Activated T-helper 2 cell treated with anti-CD3 and anti-CD28 coated beads, Interferon-gamma antibody, Interleukin-2, Interleukin-4, amounts not matched to agents 10 μg/mL and 5 μg/mL and 100 μg/mL, durations not matched to agents 14 hours and 24 hours and 36 hours (primary cell): ENCODE measurements at places on chromosomes 7 and 10. TPM values are rescaled to one million over a fixed set of nuclear protein-coding genes. Genes with fewer than 3 reads are reported as not detected.

GRCh38 chr7:116569737-116570136 lies 44.9 kb downstream of the CAV1 start:
- DNase-seq = no peak

GRCh38 chr10:64283621-64284020 lies 762.4 kb downstream of the REEP3 start:
- DNase-seq = no peak

DNA sequence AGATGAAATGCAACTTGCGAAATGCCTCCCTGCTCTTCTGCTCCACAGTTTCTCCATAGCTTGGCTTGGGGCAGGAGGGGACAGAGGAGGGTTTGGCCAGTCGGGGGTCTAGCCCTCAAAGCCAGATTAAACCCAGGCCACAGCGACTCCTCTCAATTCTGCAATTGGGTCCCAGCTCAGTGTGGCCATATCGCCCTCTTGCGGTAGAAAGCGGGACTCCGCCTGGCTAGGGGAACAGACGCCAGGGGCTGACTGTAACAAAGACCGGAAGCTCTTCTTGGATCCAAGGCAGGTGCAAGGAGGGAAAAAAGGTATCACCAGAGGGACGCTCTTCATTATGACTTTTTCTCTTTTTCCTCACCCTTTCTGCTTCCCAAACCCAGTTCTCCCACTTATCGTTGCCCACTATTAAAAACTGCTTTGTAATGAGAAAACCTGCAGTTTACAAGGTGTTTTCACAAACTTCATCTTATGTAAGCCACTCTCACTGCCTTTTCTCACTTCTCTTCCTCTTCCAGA lies 36.6 kb upstream of the TNPO3 start:
- DNase-seq = peak; percentile 79

- no peak for DNase-seq
These were observed 1502.8 kb upstream of the LRRTM3 start for GRCh38 chr10:65423043-65423442.

OR2A12 gene
- not detected in 2 replicates for total RNA-seq

MYL7 gene
- total RNA-seq = not detected in 2 replicates

SPDYE1 gene
- not detected in 2 replicates for total RNA-seq

AFAP1L2 gene
- total RNA-seq = 3.5 and 4.7 TPM in 2 replicates

- no peak for DNase-seq
These were observed 318.7 kb upstream of the LRGUK start for GRCh38 chr7:133808493-133808866.

GRCh38 chr10:99676426-99676825 lies 17.1 kb downstream of the ENTPD7 start:
- DNase-seq = no peak

DNA sequence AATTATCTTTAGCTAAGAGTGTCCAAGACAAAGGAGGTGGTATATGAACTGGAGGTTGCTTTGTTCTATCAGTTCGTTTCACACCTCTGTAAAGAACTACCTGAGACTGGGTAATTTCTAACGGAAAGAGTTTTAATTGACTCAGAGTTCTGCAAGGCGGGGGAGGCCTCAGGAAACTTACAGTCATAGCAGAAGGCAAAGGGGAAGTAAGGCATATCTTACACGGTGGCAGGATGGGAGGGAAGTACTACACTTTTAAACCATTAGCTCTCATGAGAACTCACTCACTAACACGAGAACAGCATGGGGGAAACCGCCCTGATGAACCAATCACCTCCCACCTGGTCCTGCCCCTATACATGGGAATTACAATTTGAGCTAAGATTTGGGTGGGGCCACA lies 1202.3 kb upstream of the LRRTM3 start:
- no peak for DNase-seq

GRCh38 chr7:155889636-155890511 lies 77.6 kb upstream of the SHH start:
- no peak for DNase-seq

DNA sequence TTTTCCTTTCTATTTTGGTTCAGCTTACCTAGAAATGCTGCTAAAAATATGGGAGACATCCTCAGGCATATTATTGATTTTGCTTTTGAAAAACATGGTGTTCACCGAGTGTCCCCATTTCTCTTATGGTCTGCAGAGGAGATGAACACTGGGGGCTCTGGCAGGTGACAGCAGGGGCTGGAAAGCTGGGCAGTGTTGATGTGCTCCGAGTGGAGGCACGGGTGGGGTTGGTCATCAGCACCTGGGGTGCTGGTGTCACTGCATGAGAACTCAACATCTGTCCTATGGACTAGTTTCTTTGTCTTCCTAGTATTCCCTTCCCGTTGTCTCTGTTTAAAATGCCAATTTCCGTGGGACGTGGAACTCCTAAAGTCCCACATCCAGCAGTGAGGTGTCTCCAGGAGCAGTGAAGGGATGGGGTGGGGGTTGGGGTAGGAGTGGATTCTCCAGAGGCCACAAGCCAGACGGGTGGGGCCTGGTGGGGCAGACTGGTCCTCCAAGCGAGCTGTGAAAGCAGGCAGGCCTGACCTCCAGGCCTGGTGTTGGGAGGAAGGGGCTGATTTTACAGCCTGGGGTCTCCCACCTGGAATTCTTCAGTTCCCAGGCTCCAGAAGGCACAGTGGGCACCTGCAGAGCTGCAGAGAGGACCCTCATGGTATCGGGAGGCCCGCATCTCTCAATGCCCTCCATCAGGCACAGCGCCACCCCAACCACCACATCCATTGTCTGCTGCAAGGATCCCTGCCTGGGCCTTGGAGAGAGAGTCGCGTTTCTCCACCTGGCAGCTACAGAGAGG lies 24.4 kb downstream of the ZNF775 start:
- no peak for DNase-seq

KIF11 gene
- total RNA-seq = 41.4 and 44.9 TPM in 2 replicates

PHYH gene
- total RNA-seq = 18.0 and 20.0 TPM in 2 replicates

- DNase-seq = no peak
These were observed 14.6 kb downstream of the SVIL start for GRCh38 chr10:29620112-29620690.

TAS2R41 gene
- total RNA-seq = not detected in 2 replicates

CYP3A7 gene
- not detected in 2 replicates for total RNA-seq

DNA sequence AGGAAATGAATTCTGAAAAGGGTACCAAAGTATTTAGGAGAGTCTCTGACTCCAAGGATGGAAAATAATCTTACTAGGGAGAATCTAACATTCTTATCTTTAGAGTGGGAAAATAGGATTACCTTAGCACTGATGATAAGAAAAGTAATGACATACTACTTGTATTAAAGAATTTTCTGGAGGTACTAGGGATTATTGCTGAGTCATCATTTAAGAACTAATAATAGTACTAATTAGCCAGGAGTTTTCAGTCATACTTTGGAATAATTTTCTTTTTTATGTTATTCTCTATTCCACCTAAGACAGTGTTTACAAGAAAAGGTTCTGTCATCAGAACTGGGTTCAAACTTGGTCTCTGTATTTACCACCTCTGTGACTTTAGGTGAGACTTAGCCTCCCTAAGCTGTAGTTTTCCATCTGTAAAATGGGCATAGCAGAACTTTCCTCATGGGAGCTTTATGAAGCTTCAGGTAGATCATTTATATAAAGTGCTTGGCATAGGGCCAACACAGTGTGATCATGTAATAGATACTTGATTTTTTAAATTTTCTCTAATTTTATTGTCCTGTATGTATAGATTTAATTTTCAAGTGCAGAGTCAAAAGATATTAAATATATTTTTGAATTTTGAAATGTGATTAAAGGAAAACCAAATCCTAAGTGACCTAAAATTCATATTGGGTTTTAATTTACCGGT lies 20.4 kb downstream of the ITGB8 start:
- no peak for DNase-seq

DNA sequence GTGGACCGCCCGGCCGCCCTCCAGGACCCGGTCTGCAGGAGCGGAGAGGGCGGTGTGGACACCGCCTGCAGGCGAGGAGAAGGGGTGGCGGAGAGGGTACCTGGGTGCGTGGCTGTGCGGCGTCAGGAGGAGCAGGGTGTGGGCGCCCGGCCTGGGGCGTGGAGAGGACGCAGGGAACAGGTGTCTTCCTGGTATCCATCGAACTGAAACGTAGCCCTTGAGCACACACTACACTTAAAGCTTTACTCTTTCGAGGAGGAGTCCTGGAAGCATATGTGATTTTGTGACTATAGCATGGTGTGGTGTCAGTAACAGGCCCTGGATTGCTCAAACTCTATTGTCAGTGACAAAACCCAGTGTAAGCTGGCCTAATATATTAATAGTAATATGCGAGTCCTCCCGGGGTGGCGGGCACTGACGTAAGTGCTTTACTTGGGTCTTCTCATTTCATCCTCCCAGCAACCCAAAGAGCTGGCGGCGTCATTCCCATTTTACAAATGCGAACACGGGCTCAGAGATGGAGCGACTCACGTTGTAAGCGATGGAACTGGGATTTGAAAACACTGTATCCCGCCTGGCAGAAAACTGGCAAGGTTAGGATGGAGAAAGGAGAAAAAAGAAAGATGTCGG lies 508 bp upstream of the TECPR1 start:
- no peak for DNase-seq

DNA sequence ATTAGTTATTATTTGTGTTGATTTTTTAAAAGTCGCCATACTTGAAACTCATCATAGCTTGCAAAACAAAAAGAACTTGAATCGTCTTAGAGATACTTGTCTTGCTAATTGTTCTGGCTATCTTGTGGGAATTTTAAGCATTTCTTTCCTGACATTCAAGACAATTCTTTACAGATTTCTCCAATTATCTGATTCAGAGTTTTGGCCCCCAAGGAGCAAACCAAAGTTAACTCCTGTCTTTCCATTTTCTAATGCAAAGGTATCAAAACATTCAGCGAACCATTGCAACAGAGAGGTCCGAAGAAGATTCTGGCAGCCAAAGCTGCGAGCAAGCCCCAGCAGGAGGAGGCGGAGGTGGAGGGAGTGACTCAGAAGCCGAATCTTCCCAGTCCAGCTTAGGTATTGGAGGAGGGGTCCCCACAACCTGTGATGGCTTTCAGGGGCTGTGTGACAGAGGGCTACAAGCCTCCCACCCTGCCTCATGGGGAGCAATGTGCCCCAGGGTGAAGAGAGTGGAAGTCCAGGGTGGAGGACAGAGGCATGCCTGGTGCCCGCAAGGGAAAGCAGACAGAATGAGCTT lies 119.4 kb upstream of the STK17A start:
- DNase-seq = no peak

GRCh38 chr10:61935077-61935476 lies 33.6 kb downstream of the ARID5B start:
- DNase-seq = no peak

DYDC2 gene
- total RNA-seq = not detected in 2 replicates

DNA sequence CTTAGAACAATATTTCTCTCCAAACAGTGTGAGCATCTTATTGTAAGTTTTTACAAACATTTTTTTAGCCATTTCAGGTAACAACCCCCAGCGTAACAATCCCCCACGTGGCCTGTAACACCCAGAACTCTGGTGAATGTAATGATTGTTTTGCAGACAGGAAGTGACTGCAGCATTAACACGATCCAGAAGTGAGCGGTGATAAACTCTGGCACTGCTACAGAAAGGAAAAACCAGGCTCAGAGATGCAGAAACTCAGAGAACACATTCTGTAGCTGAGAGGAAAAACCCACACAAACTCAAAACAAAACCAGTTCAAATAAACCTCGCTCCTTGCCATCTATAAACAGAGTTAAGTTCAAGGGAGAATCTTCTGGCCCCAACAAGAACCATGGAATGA lies 285.7 kb downstream of the FGFR2 start:
- no peak for DNase-seq

HSPA12A gene
- total RNA-seq = 0.46 and 0.64 TPM in 2 replicates

DNA sequence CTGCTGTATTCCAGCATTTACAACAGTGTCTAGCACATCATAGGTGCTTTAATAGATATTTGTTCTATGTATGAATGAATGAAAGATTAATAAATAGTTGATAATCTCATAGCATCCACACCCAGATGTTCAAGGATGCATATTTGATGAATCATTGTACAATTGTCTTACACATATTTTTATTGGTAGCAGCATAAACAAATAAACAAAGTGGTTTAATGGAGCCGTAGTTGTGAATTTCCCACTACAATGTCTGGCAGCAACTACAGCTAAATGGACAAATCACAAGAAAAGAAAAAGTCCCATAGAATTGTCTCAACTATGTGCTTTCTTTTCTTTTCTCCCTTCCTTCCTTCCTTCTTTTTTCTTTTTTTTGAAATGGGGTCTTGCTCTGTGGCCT lies 150.8 kb downstream of the NRP1 start:
- no peak for DNase-seq

DNA sequence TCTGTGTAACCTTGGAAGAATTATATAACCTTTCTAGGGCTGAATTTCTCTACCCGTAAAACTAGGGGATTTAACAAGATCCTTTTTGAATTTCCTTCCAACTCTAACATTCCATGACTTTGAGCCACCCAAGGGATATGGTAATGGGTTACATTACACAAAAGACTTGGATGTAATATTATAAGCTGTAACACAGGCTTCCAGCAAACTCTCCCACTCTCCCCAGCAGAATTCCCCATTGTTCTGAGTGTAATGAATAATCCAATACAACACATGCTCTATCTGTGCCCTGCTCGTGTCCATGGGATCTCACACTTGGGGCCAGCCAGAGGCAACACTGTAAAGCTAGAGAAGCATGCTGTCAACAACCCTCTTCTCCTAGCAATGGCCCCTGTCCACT lies 790.6 kb upstream of the AUTS2 start:
- no peak for DNase-seq

DNA sequence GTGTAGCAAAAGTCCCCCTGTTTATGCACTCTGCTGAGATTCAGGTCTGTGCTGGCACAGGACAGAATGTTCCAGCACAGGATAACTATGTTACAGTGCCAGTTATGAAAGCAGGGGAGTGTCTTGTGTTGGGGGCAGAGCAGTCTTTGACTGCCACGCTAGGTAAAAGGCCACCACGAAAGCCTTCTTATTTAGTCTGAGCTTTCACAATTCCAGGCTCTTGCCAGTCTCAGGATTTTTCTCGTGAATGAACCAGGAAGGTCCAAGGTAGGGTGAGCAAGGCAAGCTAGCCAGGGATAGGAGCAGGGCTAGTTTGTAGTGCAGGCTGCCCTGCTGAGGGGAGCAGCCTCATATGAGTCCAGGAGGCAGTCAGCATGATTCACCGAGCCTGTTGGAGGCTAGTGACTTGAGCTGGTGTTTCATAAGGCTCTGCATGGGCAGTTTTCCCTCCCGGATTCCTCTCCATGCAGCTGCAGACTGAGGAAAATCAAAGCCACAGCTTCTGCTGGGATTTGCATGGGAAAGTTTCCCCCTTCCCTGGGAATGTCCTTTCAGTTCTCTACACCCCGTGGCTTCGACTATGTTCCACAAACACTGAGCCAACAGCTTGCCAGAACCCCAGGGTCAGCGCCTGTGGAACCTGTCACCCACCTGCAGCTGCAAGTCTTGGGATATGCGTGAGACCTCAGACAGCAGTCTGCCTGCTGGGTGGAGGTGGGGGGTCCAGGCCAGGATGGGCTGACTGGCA lies 112.3 kb downstream of the JCAD start:
- no peak for DNase-seq

C7orf33 gene
- not detected in 2 replicates for total RNA-seq
